Activated naive CD8-positive, alpha-beta T cell treated with anti-CD3 and anti-CD28 coated beads, Interleukin-2, amount 50 U/mL, for 16 hours (primary cell): ENCODE measurements at places on chromosomes 2 and 18.

- no peak for DNase-seq
These were observed 627.6 kb downstream of the DPP10 start for GRCh38 chr2:115070002-115070401.

DNA sequence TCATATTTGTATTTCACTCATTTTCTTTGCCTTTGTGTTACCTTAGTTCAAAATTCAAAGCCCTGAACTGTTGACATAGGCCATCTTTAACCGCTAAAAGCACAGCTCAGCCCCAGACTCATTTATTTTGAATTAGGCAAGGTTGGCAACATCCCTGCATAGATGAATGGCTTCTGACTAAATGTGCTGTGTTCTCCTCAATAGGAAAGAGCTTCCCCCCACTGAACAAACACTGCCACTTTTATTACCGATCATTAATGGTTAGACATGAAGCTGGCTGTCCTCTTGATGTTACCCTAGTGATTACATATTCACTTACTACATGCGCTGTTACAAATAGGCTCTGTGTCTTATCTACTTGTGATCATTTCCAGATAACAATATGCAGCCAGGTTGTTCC is 170.7 kb downstream of the ADCYAP1 start:
- DNase-seq = no peak

- DNase-seq = no peak
These were observed 43.4 kb upstream of the OTOF start for GRCh38 chr2:26521054-26521912.

DNA sequence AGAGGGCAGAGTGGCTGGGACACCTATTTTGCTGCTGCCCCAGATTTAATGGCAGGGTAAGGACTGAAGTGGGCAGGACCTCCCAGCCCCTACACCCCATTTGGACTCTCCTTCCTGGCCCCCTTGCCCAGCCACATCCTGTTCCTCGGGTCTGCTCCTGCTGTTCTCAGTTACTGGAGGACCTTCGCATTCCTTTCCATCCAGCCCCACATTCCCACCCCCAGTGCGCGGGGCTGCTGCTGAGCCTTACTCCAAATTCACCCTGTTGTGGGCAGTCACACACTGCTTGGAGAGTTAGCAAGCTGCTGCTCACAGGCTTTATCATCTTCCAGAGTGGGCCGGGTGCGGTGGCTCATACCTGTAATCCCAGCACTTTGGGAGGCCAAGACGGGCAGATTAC is 75.2 kb upstream of the SLC14A2 start:
- DNase-seq = no peak

DNA sequence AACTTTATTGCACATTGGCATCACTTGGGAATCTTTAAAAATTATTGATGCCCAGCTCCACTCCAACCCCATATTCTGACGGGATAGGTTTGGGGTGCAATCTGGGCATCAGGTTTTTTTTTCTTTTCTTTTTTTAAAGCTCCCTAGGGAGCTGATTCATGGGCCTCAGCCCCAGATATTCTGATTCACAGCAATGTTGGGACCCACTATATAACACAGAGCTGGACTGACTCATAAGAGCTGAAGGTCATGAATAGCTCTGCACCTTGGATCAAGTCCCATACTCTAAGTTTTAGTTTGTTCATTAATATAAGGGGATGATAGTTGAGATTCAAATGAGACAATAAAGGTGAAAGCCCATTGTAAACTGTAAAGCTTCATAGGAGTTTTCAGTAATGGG is 191.1 kb upstream of the REV1 start:
- DNase-seq = no peak

DNA sequence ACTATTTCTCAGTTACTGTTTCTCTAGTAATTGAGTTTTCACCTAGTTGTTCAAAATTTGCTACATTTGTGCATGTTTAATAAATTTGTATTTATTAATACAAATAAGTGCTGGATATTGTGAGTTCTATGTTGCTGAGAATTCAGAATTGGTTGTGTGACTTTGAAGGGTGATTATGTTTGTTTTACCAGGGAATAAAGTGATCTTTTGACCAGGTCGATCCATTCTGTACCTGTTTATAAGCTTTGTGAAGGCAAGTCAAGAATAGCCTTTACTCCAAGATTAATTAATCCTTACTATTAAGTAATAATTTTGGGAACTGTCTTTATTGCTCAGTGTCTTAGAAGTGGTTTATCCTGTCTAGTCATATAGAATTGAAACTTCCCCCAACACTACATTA is 230.0 kb upstream of the GYPC start:
- no peak for DNase-seq
